ENCODE measurements at places on chromosomes 3 and 15.
A peak's percentile ranks its signal among the peaks of the same experiment; 100 is the strongest.

- no peak for DNase-seq
These were observed 16.6 kb upstream of the NIT2 start for GRCh38 chr3:100317912-100318311.

DNA sequence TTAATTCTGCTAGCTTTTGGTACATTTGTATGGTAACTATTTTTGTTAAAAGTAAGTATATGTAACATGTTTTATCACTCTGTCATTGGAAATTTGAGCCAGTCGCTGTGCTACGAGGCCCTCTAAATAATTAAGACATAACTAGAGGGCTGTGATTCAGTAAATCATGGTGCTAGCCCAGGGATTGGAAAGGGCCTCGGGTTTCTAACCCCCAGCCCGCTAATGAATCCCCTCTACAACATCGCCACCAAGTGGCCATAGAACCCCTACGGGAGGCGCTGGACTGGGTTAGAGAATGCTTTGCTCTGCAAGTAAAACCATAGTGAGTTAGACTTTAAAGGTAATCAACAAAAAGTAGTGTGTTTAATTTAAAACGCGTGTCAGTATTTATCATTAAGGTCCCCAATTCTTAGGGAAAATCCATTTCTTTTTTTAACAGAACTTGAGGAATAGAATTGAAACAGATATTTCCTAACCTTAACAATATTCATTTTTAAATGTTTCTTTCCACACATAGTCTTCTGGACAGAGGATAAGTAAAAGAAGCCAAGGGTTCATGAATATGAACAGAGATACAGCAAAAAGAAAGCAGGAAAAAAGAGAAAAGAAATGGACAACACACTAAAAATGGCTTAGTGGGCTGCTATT is 744.7 kb downstream of the EPHA3 start:
- DNase-seq: no peak

- no peak for DNase-seq
These were observed 497 bp downstream of the PARP16 start for GRCh38 chr15:65286069-65286703.

GRCh38 chr15:73318463-73319351 is 50.1 kb downstream of the HCN4 start:
- DNase-seq: no peak

DNA sequence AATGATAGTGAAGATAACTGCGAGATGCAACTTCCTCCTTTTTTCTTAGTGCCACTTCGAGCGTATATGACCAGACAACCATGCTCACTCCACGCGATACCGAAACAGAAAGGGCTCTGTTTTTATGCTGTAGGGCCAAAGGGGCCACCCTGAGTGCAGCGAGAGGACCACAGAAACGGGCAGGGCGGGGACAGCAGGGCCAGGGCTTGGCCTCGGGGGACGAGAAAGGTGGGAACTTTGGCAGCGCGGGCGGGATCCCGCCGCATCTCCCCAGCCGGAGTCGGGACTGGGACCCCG is 483 bp downstream of the VPS13C start:
- DNase-seq: peak; percentile 63

DNA sequence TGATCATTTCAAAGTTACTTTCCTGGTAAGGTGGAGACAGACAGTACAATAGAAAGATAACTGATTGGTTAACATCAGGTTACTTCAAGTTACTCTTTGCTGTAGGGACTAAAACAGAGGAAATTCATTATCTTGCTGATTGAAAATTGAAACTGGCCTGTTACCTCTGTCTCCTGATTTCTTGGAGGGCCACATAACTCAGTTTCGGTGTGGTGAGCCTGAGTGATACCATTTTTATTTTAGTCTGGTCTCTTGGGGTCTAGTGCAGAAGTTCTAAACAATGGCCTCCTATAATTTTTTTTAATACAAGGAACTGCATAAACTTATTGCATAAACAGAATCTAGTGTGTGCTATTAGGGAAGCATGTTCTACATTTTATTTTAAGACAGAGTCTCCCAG is 1.2 kb upstream of the ICE2 start:
- no peak for DNase-seq

DNA sequence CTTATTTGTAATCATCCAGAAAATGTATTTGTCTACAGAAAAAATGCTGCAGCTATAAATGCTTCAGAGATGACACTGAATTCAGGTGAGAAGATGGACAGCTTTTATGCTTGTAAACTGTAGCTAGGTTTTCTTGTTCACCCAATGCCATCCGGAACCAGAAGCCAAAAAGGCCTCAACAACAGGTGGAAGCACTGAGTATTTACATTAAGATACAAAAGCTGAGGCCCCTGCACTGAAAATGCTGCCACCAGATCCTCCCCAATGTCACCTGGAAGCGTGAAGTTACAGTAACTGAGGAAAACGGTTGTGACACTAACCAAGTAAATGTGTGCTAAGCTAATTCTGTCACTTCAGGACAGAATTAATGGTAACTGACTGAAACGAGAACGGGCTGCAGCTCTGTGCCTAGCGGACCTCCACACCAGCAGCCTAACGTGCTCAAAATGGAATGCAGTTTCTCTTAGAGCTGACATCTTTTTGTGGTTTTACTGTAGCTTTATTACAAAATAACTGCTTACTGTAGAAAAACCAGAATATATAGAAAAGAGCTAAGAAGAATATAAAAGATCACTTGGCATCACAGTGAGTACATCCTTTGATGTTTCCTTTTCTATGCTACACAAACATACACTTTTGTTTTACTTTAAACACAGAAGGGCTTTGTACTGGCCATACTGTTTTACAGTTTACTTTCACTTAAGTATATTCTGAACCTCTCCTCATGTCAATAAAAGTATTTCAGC is 7.6 kb downstream of the CHSY1 start:
- DNase-seq: no peak

GRCh38 chr15:47924381-47924780 is 196.4 kb upstream of the SLC24A5 start:
- no peak for DNase-seq

DNA sequence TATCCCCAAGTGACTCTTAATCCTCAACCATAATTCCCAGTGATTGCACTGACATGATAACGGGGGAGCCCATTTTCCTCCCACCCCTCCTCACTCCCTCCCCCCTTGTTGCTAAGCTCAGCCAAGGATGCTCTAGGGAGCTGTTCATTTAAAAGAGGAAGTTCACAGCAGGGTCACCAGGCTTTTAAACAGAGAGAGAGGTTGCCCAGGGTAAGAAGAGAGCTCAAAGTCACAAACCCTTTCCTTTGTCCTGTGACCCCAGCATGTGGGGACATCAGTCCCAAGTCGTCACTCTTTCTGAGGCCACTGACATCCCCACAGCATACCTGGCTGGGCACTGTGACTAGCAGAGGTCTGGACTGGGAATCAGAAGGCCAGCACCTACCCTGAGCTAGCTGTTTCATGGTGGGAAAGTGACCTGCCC is 144.1 kb downstream of the RORA start:
- DNase-seq: no peak

GRCh38 chr3:52845691-52846431 is 11.0 kb upstream of the MUSTN1 start:
- DNase-seq: no peak

- DNase-seq: no peak
These were observed 118.8 kb downstream of the SRGAP3 start for GRCh38 chr3:9130345-9131305.

DNA sequence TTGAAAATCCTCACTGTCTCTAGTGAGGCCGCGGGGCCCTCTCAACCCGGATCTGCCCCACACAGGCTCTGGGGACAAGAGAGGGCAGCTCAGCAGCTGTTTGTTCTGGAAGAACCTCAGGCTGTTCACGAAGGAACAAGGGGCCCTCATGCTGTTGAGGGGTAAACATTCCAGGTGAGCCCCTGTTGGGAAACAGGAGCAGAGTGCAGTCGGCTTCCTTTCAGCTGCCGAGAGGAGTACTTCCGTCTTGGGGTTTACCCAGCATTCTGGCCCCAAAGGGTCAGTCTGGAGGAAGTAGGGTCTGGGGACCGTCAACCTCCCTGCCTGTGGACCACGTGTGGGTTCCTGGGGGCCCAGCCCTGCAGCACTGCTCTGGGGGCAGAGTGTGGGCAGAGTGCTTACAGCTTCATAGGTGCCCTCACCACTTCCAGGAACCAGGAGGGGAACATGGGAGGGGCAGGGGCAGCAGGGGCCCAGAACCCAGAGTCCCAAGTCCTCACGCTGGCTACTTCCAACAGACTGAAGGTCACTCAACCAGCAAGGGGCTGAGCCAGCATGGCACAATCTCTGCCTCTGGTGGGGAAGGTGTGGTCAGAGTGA is 49.2 kb upstream of the CTSH start:
- DNase-seq: no peak

DNA sequence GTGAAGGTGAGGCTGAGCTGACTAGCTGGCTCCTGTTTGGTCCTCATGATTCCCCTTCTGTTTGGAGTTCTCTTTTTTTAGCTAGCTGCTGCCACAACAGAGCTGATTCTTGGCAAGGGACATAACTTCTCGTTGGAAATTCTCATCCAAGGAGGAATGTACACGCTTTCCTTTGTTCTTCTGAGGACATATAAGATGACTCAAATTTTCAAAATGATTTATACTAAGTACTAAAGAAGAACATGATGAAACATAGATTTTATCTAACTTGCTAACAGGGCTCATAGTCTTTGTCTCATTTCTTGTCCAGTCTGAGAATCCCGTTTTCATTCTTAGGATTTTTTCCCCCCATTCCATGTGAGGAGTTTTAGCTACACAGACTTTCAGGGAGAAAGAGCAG is 2.9 kb upstream of the TFG start:
- DNase-seq: no peak

DNA sequence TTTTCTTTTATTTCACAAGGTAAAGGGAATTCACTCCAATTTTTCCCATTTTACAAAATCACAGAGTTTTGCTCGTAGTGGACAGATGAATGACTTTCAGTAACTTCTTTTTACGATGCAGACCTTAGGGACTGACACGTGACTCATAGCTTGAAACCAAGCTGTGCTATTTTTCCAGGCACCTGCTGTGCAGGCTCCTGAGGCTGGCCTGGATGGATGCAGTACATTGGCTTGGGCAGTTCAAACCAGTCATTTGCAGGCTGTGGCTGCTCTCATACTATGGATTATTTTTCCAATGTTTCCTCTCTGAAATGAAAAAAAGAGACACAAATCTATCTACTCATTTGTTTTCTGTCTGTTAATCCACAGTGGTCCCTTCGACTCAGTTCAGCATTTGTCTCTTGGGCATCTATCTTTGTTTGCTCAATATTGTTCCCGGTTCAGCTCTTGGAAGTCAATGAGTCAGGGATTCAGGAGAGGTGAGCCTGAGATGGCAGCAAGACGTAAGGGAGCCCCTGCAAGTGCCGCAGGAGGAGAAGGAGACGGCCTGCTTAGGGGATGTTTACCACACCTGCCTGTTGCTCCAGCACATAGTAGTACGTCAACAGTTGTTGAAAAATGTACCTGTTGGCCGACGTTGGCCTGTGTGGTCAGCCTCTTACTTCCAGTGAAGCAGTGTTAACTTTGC is 92.8 kb downstream of the SV2B start:
- DNase-seq: no peak

DNA sequence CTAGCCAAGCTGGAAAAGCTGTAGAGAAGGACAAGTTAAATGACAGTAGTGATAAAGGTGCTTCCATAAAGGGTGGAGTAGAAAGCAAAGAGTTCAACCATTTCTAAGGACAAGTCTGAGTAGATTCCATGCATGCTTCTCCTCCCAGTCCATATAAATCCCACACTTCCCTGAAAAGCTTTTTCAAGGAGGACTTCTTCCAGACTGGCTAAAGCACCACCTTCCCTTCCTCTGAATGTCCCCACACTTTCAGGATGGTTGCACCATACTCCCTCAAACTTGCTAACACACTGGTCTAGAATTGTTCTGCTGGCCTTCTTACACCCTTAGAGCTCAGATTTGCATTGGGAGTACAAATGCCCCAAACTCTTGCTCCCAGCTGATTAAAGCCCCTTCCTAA is 40.9 kb downstream of the FBN1 start:
- DNase-seq: no peak

DNA sequence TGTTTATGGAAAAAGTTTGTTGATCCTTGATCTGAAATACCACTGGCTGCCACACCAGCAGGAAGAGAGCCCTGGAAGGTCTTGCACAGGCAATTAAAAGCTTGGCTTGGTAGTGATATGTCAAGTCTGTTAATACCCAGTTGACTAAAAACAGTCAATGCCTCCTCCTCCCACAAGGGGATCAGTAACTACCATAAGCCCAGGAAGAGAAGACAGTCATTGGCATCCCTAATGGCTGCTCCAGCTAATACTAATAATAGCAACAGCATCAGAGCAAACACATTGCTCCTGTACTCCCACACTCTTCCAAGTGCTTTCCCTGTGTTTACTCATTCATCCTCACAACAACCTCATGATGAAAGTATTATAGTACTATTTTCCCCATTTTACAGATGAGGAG is 528.6 kb downstream of the TAFA4 start:
- DNase-seq: no peak

DNA sequence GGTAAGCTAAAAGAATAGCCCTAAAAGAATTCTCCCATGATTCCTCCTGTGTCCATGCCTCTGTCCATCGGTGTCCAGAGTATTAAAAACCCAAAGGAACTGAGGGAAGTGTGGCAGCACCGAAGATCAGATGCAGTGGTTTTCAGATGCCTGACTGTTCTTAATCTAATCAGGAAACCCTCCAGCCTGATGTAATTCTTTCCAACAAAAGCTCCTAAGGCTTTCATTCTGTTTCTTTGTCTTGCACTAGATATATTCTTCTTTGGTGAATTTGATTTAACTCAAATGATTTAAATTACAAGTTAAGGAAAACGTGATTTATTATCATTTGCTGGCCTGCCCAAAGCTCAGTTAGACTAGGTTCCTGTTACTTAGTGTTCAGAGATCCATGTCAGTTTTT is 71.2 kb downstream of the ARHGAP31 start:
- no peak for DNase-seq

DNA sequence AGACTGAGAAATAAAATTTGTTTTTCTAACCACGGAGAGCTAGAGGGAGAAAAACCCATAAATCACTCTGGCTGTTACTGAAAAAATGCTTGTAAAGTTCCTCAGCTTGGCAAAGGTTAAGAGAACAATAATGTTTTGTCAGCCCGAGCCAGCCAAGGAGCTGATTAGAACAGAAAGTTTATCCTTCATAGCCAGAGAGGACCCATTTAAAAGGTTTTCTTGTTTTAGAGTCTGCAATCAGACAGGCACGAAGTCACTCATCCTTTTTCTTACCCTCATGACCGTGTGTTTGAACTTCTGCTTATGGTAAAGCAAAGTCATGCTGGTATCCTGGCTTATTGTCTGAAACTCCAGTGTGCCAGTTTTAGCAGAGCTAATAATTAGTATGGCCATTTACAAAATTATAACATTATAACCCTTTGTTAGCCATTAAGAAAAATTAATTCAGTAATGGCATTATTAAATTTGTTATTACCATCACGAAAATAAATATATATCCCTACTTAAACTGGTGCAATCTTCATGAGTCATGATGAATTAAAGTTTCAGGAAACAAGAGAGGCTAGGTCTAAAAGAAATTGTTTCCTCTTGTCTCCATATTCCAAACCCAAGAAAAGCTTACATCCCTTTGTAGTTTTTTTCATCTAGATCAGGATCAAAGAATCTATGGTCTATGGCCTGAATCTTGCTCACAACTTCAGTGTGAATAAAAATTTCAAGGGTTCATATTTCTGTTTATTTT is 13.5 kb upstream of the STXBP5L start:
- DNase-seq: no peak

GRCh38 chr3:31373681-31374080 is 159.0 kb upstream of the STT3B start:
- DNase-seq: no peak
